ENCODE measurements at places on chromosomes 13 and 19.

- no peak for DNase-seq
Observed at GRCh38 chr13:111876506-111876905, 190.4 kb upstream of the SOX1 start.

DNA sequence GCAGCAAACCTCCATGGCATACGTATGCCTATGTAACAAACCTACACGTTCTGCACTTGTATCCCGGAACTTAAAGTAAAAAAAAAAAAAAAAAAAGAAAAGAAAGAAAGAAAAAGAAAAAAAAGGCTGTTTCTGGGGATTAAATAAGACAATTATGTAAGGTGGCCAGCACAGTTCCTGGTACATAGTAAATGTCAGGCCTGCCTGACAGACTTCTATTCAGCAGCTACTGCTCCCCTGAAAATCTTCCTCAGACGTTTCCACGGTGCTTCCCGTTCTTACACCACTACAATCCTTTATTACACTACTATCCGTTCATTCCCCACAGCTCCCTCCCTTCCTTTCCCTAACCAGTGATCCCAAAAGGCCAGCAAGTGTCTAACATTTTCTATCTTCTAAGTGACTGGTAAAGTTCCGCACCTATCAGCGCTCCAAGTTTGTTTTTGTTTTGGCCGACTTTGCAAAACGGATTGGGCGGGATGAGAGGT, 636 bp upstream of the RB1 start:
- peak; percentile 11 for DNase-seq

- DNase-seq: no peak
Observed at GRCh38 chr13:105509981-105510762, 1025.3 kb downstream of the EFNB2 start.

- DNase-seq: peak; percentile 66
Observed at GRCh38 chr13:31982540-31982939, 49.0 kb upstream of the FRY start.

DNA sequence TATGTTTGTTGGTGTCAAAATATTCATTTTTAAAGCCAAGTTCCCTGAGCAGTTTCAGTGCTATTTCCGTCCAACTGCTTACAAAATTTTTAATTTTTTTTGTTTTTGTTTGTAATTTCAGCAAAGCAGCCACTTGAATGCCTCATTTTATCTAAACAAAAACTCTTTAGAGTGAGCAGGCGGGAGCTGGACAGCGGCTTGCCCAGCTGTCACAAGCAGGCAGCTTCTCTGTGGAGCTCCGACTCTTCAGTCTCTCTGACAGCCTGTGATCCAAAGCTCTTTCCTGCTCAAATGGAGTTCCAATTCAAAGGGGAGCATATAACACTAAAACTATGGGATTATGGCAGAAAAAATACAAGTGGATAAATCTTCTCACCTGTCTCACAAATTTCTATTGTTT, 618.3 kb upstream of the PCDH20 start:
- no peak for DNase-seq

DNA sequence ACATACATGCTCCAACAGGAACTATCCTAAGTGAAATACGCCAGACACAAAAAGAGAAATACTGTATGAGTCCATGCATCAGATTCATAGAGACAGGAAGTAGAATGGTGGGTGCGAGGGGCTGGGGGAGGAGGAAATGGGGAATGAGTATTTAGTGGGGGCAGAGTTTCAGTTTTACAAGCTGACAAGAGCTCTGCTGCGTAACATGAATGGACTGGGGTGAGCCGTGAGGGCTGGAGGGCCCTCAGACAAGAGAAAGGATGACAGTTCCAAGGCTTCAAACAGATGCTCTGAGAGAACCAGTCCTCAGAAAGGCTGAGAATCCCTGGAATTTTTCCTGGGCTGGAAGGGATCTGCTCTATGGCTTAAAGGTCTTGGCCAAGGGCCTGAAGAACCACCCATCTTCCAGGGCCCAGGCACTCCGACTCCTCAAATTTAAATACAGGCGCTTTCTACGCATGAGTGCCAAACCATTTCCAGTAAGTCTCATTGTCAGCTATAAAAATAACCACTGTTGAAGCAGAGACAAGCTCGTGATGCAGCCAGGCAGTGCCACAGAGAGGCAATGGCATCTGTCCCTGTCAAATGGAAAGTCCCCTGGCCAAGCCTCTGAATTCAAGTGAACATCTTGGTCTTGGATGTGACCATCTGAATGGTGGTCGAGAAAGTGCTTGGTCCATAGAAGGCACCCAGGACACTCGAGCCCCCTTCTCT, 17.5 kb downstream of the KLF2 start:
- no peak for DNase-seq

GRCh38 chr13:76222511-76222910, 586.4 kb downstream of the LMO7 start:
- no peak for DNase-seq

- DNase-seq: no peak
Observed at GRCh38 chr13:41457589-41458186, 338 bp downstream of the RGCC start.

- DNase-seq: no peak
Observed at GRCh38 chr19:17125728-17126677, 50.4 kb downstream of the MYO9B start.

DNA sequence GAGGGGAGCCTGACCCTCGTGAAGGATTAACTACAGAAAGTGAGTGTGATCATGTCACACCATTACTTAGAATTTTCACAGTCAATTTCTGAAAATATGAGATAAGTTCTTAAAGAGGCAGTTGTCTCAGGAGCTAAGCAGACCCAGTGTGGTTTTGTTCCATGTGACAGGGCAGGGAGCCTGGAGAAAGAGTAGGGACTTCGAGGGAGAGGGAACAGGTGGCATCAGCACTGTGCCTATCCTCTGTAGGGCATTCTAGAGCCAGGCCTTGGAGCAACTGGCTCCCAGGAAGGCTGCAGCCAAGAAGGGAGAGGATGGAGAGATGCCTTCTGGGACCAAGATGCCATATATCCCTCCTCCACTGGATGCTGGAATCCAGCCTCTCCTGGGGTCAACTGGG, 183.0 kb downstream of the TSHZ3 start:
- DNase-seq: no peak

DNA sequence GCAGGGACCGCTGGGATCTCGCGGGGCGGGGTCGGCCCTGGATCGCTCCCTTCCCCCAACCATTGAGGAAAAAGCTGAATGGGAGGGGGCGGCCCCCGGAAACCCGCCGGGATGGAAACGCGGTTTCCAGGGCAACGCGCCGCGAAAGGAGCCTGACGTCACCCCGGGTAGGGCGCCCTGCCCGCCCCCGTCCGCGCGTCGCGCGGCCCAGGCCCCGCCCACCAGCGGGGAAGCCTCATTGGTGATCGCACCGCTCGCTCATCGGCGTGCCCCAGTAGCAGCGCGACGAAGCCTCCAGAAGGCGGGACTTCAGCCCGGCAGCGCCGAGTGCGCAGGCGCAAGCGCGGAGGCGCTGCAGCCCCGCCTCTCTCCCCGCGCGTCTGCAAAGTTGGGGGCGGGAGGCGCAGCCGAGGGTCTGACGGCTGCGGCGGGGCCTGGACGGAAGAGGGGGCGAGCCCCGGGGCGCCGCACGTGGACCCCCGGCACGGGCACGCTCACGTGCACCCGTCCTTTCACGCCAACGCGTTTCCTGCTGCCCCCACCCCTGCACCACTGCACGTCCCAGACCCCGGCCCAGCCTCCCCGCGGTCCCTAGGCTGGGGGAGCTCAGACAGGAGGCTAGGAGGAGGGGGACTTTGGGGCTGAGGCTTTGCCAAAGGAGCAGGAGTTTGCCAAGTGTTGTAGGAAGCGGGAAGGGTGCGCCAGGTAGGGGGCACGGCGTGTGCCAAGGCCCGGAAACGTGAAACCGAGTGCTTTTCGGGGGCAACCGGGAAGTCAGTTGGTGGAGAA, 8.2 kb upstream of the CIRBP start:
- DNase-seq: peak; percentile 91

DNA sequence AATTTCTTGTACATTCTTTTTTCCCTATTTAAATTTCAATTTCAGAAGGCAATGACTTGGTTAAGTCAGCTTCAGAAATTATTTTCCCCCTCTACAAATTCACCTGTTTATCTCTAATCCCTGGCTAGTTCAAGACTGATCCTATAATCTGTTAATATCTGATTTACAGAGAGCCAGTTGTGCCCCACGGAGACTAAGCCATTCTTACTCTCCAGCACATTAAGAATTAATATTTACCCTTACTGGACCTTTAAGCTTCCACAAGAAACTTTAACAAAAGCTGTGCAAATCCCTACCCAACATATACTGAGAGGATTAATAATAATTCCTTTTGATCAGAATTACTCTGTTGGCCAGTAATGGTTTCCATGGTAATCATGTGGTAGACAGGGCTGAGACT, 786.2 kb downstream of the PCDH9 start:
- no peak for DNase-seq

DNA sequence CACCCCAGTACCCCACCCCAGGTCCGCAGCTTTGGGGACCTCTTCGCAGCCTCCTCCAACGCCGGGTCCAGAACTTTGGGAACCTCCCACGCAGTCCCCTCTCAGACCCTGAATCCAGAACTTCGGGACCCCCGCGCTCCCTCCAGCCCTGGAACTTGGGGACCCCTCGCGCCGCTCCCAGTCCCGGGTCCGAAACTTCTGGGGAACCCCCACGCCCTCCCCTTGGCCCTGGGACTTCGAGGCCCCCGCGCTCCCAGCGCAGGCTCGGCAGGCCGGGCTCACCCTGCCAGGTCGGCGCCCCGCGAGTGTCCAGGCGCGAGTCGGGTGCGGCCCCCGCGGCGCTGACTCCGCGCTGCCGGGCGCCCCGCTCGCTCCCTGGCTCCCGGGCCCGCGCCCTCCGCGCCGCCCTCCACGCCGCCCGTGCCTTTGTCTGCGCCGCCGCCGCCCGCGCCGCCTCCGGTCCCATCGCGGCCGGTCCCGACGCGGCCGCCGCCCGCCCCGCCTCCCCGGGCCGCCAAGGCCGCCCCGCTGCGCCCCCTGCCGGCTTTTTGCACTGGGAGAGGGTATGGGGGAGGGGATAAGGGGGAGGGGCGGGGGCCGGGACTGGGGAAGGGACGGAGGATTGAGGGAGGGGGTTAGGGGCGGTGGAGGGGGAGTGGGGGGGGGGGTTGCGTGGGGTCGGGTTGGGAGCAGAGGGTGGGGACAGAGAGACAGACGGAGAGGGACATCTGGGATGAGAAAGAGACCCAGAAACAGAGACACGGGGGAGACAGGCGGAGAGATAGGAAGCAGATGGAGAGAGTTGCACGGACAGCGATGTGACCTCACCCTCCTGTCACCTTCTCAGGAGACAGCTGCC, at the start of gene HOMER3:
Gene HOMER3 (minus strand): TSS at position 449 of the 859 bp plus-strand sequence. CDS start 2,235 bp downstream, outside the sequence.
- DNase-seq: peak; percentile 39

- DNase-seq: no peak
Observed at GRCh38 chr13:74132776-74133656, 1.2 kb downstream of the KLF12 start.

DNA sequence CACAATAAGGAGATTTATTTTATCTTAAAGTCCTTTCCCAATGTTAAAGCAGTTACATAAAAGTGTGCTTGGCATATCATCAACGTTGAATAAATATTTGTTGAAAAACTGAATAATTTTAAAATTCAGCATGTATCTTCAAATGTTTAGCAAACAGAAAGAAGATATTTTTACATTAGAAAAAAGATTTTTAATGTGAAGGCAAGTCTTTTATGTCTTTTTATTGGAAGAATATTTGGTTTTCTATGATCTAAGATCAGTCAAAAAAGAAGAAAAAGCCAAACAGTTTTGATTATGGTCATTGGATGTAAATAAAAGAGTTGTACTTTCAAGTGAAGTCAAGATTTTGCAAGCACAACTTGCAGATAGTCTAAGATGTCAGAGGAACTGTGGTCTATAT, 397.4 kb downstream of the DACH1 start:
- DNase-seq: no peak

GRCh38 chr13:76454991-76455390, 431.2 kb downstream of the KCTD12 start:
- DNase-seq: no peak

All from NCI-H226 (cell line).